ENCODE measurements at places on chromosomes 2 and 18. TPM values are rescaled to one million over a fixed set of nuclear protein-coding genes. Genes with fewer than 3 reads are reported as not detected.

PLEKHH2 gene
- total RNA-seq, result 0.75 TPM

PHLPP1 gene
- 8.6 TPM for total RNA-seq

REG1B gene
- not detected for total RNA-seq

FER1L5 gene
- total RNA-seq, result not detected

DNA sequence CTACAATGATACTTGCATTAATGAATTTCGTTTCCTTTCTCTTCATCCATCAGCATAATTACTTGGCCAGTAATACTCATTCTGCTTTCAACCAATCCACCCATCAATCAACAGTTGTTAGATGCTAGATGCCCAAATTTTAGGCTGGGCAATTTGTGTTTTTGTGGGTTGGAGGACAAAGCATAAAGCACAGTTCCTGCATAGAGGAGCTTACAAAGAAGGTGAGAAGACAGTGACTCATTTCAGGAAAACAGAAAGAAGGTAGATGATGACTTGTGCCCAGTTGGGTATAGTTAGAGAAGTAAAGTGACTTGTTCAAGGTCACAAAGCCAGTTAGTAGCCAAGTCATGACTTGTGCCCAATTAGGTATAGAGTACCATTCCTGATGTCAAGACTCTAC, 1186.8 kb upstream of the CELF4 start:
- DNase-seq, result no peak

GRCh38 chr2:122451040-122451439, 695.6 kb downstream of the TSN start:
- no peak for DNase-seq

DNA sequence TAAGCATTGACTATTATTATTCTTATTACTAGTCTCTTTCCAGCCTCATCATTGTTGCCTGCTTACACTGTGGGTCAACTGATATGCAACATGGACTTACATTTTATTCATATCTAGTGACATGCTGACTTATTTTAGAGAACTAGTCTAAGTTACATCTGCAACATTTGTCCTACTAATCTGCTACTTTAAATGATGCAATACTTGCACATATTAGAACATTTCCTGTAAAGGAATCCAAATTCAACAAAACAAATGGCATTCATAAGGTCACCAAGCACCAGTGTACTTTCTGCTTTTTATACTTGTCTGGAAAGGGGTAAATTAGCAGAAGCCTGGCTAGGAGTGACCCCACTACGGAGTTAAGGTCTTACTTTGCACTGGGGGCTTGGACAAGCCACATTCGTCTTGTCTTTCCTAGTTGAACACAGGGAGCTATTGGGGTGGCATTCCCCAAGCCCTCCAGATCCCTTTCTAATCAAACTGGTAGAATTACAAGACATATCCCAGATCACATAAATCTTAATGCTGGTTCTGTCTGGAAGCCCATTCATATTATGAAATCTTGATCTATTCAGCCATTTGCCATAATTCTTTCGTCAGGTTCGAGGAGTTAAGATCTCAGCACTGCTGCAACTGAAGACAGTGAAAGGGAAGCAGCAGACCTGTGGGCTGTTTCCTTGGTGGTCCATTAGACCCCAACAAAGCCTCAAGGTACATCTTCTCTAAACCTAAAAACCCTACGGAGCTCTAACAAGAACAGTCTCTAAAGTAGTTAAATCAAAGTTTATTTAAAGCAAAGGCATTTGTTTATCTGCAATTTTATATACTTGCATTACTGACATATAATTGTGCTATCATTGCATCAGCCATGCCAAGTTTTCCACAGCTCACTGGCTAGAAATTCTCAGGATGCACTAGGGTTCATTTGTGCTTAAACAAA, 49.9 kb upstream of the RTN4 start:
- DNase-seq, result no peak

DNA sequence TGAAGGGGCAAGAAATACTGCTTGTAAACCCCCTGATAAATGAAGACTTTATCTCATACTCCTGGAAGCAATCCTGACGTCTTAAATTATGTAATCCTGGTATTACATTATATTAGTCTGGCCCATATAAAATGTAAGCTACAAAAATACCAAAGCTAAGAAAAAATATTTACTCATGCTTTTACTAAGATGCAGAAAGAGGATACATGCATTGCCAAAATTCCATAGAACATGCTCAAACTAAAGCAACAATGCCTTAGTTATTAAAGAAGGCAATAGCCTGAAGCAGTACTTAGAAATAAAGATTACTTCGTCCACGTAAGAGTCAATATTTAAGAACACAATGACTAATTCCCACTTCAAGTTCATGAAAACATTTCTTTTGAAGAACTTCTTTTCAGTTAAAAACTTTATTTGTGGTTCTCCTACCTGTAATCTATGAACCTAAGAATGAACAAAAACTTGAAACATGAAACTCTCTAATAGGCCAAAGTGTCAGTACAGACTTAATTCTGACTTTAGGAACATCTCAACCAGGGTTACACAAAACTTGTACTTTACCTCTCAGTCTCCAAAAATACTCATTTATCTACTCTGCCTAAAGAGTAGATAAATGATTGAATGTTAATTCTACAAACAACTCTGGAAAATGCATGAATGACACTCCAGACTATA, 117.3 kb downstream of the THADA start:
- no peak for DNase-seq

GRCh38 chr2:53512071-53512826, 255.4 kb upstream of the CHAC2 start:
- DNase-seq, result no peak

DNA sequence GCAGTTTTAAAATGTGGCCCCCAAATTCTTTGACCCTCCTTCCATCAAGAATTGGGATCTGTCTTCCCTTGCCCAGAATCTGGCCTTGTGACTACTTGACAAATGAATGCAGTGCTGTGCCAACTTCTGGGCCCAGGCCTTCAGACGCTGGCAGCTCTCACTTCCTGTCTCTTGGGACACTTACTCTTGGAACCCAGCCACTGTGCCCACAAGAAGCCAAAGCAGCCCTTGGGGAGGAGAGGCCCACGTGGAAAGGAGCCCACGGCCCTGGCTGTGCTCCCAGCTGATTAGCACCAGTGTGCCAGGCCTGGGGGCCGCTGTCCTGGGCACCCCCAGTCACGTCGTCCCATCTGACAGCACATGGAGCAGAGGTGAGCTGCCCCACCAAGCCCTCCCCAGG, 56.6 kb downstream of the RPL37A start:
- no peak for DNase-seq

DNA sequence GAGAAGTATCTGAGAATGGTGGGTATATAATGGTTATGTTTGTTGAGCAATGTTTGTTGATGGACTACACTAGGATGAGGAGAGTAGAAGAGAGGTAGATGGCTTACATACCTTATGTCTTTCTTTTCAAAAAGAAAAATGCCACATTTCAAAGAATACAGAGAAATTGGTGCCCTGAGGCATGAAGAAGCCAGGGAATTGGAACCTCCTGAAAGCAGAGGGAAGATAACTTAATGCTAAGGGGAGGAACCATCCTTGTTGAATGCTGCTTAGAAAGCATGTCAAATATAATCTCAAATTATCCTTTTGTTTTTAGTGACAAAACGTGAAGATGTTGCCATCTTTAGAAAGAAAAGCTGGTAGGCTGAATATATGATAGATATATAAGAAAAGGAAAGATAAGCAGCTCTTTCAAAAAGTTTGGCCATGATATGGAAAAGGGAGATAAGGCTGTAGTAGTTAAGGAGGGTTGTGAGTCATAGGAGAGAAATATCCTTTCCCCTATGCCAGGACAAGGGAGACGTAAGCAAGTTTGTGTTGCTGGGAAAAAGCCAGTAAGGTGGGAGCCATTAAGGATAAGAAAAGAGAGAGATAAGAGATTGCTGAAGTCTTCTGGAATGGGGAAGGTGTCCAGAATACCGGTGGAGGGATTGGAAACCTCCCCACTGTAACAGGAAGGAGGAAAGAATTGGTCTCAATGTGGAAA, 66.3 kb downstream of the SCN2A start:
- no peak for DNase-seq

GRCh38 chr2:84247532-84247931, 211.5 kb downstream of the SUCLG1 start:
- no peak for DNase-seq

DNA sequence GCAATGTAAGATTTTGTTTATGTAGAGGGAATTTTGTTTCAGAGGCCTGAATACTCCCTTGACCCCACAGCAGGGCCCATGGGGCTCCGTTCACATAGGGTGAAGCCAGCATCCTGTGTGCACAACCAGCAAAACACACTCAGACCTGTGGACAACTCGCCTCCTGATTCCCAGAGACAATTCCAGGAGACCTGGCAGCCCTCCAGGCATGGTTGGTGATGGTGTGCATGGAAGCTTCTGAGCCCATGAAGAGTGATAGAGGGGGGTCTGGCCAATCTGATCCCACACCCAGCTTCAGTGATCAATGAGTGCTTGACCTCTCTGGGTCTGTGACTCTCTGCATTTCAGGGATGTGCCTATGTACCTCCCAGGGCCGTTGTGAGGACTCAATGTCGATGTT, 91.0 kb upstream of the RAB6C start:
- DNase-seq, result no peak

GRCh38 chr2:64735504-64735903, 81.8 kb upstream of the SERTAD2 start:
- no peak for DNase-seq

GRCh38 chr2:20612925-20613916, 37.7 kb downstream of the HS1BP3 start:
- peak; percentile 47 for DNase-seq

DNA sequence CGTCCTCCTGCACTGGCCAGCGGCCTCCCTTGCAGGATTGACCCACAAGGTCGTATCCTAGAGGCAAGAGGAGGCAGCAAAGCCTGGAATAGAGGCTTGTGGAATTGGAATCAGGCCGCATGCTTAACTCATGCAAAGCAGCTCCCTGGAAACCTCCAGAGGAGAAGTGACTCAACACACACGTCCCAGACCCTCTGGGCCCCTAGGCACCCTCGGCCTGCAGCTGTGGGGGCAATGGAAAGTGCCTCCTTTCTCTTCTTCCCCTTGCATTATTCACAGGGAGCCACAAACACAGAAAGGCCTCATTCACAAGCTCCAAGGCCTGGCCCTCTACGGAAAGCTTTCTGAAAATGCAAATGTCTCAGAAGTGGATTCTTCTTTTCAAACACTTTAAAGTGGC, 19.6 kb downstream of the SPATA3 start:
- DNase-seq, result no peak

GRCh38 chr2:217467331-217467730, 535.5 kb downstream of the TNS1 start:
- no peak for DNase-seq

- DNase-seq, result no peak
These were observed 179.6 kb downstream of the KLHL29 start for GRCh38 chr2:23564615-23564960.

DNA sequence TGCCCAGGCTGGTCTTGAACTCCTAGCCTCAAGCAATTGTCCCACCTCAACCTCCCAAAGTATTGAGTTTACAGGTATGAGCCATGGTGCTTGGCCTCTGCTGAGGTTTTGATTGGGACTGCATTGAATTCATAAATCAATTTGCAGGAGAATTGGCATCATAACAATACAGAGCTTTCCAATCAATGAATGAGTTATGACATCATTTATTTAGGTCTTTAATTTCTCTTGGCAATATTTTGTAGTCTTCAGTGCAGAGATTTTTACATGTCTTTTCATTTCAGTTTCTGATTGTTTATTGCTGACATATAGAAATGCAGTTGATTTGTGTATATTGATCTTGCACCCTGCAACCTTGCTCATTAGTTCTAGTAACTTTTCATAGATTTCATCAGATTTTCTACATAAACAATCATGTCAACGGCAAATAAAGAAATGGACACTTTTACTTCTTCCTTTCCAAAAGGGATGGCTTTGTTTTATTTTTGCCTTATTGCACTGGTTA, 119.9 kb downstream of the TFCP2L1 start:
- DNase-seq, result no peak

DNA sequence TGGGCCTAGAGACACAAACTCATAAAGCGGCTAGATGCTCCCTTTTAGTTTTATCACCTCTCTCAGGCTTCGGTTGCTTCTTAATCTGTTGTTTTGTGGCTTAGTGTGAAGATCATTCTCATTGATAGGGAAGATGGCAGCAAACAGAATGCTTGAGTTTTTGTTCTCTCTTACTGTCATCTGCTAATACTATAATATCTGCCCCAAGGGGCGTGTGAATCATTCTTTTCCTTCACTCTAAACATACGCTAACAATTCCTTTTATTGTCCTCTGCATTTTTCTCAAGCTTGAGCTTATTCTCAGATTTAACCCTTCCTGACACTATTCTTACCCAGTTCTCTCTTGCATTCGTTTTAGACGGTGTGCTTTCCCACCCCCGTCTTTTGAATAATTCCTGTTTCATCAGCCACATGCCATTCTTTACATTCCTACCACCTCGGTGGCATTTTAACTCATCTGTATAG, 323.9 kb upstream of the NRP2 start:
- no peak for DNase-seq

DNA sequence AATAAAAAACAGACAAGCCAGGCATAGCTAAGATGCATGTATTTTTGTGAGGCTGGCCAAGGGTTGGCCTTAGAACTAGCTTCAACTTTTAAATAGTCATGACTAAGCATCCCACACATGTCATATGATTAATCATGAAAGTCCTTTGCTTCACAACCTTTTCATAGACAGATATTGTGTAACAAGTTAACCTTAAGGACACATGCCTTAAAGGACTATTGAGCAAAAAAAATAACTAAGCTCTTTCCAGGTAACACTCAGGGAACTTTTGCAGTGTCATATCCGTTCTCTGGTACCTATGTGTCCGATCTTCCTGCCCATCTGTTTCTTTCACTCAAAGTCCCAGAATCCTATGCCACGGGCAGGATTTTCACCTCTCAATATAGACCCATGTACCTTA, 498.4 kb downstream of the STK39 start:
- DNase-seq, result no peak

- no peak for DNase-seq
These were observed 222.2 kb downstream of the CYP26B1 start for GRCh38 chr2:71925268-71926088.

DNA sequence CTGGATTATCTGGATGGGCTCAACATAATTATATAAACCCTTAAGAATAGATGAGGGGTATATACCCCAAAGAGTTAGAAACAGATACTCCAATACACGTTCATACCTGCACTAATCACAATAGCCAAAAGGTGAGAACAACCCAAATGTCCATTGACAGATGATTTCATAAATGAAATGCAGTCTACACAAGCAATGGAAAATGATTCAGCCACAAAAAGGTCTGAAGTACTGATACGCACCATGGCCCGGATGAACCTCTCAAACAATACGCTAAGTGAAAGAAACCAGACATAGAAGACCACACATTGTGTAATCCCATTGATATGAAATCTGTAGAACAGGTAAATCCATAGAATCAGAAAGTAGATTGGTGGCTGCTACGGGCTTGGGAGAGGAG, 316.8 kb downstream of the LPIN1 start:
- DNase-seq, result no peak
